Spinal cord (tissue), 10 donors: ENCODE measurements at places on chromosomes 11 and 22. TPM values are rescaled to one million over a fixed set of nuclear protein-coding genes. Genes with fewer than 3 reads are reported as not detected.

DNA sequence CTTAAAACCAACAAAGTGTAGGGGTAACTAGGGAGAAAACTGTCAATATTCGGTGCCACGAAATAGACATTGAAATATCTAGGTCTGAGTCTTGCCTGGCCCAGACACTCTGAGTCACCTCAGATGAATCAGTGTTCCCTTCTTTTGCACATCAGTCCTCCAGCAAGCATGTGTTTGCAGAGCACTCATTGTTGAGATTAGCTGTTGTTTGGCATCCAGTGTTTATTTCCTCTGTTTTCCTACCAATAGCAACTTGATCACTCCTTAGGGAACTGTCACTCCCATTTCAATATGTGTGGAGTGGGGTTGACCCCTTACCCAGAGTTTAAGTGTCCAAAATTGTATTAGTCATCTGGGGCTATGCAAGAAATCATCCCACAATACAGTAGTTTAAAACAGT is 4.7 kb upstream of the ASCC2 start:
- peaks cover 1% of the 10 kb centered on the region for H3K4me1 ChIP-seq
- DNase-seq = no peak
- H3K36me3 ChIP-seq = no peaks in the 10 kb centered on the region

GRCh38 chr11:33915526-33915925 is 23.6 kb upstream of the LMO2 start:
- peaks cover 6% of the 10 kb centered on the region for H3K4me1 ChIP-seq
- H3K4me3 ChIP-seq = no peak overlapping the region
- no peaks in the 10 kb centered on the region for H3K36me3 ChIP-seq
- H3K27me3 ChIP-seq = no peaks in the 10 kb centered on the region
- no peak for DNase-seq

- no peak for DNase-seq
- no peaks in the 10 kb centered on the region for H3K27me3 ChIP-seq
- H3K4me3 ChIP-seq = no peak overlapping the region
- no peaks in the 10 kb centered on the region for H3K4me1 ChIP-seq
Observed at GRCh38 chr11:83205608-83206185, 12.2 kb downstream of the ANKRD42 start.

DNA sequence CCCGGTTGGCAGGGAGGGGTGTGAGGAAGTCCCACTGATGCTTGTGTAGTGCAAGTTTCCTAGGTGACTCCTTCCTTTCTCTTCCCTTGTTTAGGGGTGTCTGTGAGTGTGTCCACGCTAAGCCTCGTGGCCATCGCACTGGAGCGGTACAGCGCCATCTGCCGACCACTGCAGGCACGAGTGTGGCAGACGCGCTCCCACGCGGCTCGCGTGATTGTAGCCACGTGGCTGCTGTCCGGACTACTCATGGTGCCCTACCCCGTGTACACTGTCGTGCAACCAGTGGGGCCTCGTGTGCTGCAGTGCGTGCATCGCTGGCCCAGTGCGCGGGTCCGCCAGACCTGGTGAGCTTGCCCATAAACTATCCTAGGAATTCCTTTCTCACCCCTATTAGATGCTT is 10.4 kb downstream of the CCKBR start:
- no peak for DNase-seq
- H3K27me3 ChIP-seq = no peaks in the 10 kb centered on the region
- H3K4me3 ChIP-seq = no peak overlapping the region
- H3K36me3 ChIP-seq = peaks cover 11% of the 10 kb centered on the region

GRCh38 chr11:102974552-102975280 is 19.2 kb upstream of the MMP13 start:
- H3K4me3 ChIP-seq = no peak overlapping the region
- no peak overlapping the region for H3K27ac ChIP-seq
- no peaks in the 10 kb centered on the region for H3K36me3 ChIP-seq

DNA sequence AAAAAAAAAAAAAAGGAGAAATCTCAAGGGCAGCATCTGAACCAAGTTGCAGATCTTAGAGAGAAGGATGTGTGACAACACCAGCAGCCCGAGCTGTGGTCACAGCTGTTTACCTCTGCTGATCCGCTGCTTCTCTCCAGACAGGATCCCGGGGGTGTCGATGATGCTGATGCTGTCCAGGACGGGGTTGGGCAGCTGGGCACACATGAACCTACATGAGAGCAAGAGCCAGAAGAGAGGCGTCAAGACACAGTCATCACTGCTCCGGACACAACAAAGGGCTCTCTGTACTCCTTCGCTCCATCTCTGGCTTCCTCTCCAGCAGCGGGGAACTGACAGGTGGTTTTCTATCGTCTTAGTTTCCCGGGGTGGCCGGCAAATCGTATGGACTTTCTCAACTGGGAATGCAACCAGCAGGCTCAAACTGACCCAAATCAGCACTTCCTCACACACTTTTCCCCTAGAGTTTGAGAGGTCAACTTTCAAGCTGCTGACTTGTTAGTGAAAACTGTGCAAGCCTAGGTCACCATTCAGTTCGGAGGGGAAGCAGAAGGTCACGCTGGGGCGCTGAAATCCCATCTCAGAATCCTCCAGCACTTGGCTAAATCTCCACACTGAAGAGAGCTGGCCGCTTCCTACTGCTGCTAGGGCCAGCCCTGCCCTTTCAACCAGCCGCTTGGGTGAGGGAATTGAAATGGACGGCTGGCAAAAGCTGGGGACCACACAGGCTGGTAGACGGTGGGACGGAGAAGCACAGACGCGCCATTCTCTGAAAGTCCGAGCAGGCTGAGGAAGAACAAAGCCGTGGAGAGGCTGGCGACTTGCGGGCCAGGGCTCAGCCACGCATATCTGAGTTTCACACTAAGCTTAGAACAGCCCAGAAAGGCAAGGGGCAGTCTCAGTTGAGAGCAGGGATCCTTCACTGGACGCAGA is 3.8 kb downstream of the EHD1 start:
- H3K36me3 ChIP-seq = peaks cover 52% of the 10 kb centered on the region
- H3K4me1 ChIP-seq = peaks cover 83% of the 10 kb centered on the region
- peak overlapping the region; percentile 29 for H3K4me3 ChIP-seq
- H3K27me3 ChIP-seq = no peaks in the 10 kb centered on the region
- H3K27ac ChIP-seq = peak overlapping the region; percentile 85

DNA sequence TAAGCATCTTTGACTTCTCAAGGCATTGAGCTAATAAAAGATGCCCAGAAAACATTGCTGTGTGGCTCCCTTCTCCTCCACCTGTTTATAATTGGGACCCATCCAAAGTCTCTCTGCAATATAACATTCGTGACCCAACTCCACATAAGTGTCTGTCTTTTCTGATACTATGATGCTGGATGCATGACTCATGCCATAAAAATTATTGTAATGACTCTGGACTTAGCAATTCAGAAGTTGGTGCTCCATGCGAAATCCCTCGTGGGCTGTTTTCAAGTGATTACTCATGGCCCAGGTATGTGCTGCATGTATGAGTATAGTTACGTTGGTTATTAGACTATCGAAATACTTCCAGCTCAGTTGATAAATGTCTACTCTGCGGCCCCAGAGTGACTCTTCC is 11.7 kb downstream of the FJX1 start:
- H3K4me3 ChIP-seq = no peak overlapping the region
- no peaks in the 10 kb centered on the region for H3K4me1 ChIP-seq
- H3K27me3 ChIP-seq = no peaks in the 10 kb centered on the region

DNA sequence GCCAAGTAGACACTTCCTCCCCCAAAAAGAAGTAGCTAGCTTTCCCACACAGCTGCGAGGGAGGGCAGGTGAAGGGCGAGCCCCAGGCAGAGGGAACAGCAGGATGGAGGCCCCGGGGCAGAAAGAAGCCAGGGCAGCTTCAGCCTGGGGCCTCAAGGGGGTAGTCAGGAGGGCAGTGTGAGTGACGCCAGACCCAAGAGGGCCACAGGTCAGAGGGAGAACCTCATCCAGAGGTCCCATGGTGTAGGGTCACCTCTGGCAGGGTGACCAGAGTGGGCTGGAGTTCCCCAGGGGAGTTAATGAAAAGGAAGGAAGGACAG is 9.2 kb downstream of the PRR5 start:
- H3K27ac ChIP-seq = no peak overlapping the region
- peaks cover 39% of the 10 kb centered on the region for H3K36me3 ChIP-seq
- DNase-seq = no peak
- no peak overlapping the region for H3K4me3 ChIP-seq
- peaks cover 6% of the 10 kb centered on the region for H3K4me1 ChIP-seq

Gene TRIM22
- 25.3 TPM for total RNA-seq

Gene RAG2
- total RNA-seq = not detected

Gene PRR33
- not detected for total RNA-seq
